NCI-H187 (cell line): ENCODE measurements at places on chromosomes 12 and 14.

DNA sequence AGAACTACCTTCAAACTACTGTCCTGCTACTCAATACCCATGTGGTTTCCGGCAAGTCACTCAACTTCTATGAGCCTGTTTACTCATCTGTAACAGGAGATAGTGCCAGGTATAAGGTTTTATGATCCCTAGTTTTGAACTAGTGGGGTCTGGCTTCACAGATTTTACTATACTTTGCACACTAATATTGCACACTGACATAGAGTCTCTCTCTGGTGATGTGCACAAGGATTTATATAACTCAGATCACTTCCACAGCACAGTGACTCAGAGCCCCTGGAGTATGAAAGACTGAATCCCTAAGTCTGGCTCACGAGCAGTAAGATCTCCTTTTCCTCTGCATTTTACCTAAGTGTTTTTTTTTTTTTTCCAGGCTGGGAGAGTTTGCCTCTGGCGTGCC is 69.7 kb upstream of the SLC38A2 start:
- no peak for DNase-seq

DNA sequence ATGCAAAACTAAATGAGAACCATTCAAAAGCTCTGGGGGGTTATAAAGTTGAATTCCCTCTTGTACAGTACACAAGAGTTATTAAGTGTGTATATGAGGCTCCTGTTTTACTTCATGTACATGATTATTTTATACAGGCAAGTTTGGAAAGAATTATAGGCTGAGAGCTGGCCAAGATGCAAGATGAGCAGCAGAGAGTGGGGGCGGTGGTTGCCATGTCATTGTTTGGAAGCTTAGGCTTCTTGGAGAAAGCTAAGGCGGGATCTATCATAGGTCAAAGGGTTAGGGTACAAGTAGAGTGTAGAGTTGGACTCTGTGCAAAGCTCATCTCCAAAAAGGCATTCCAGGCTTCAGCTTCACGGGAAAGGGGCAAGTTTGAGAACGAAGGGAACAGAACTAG is 297.1 kb upstream of the TBX3 start:
- DNase-seq: no peak

DNA sequence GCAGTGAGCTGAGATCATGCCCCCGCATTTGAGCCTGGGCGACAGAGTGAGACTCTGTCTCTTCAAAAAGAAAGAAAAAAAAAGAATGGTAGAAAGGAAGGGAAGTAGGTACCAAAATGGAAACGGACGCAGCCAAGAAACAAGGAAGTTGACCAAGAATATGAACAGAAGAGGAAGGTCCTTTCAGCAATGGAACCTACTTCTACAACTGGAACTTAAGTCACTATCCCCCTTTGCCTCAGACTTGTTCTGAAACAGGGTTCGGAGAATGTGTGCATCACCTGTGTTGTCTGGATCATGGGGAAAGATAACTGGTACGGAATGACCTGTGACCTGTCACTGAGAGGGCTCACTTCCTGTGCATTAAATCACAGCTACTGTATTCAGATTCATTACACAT is 43.9 kb upstream of the RNASE1 start:
- DNase-seq: no peak

DNA sequence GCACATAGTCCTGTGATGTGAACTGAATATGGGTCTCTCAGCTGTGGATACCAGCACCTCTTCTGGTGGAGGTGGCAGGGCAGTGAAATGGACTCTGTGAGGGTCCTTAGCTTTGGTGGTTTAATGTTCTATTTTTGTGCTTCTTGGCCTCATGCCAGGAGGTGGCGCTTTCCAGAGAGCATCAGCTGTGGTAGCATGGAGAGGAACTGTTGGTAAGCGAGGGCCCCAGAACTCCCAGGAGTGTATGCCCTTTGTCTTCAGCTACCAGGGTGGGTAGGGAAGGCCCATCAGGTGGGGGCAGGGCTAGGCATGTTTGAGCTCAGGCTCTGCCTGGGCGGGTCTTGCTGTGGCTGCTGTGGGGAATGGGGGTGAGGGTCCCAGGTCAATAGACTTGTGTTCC is 241.7 kb downstream of the AEBP2 start:
- no peak for DNase-seq

GRCh38 chr12:90682398-90682797 is 272.6 kb downstream of the CCER1 start:
- DNase-seq: no peak
